ENCODE measurements at places on chromosomes 16 and 17.

DNA sequence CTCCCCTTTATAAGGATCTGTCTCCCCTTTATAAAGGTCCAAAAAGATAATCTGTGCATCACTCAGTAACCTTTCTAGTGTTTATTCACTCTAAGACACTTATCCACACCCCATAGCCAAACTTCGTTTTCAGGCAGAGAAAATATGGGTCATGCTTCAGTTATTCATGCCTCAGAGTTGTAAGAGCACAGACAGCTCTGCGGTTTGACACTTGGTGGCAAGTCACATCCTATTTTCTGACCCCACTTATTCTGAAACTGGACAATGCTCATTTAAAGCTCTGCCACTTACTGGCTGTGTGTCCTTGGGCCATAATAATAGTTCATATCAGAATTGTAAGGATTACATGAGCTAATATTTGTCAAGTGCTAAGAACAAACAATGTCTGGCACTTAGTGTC is 2.0 kb upstream of the KRTAP2-1 start:
- no peak for DNase-seq

DNA sequence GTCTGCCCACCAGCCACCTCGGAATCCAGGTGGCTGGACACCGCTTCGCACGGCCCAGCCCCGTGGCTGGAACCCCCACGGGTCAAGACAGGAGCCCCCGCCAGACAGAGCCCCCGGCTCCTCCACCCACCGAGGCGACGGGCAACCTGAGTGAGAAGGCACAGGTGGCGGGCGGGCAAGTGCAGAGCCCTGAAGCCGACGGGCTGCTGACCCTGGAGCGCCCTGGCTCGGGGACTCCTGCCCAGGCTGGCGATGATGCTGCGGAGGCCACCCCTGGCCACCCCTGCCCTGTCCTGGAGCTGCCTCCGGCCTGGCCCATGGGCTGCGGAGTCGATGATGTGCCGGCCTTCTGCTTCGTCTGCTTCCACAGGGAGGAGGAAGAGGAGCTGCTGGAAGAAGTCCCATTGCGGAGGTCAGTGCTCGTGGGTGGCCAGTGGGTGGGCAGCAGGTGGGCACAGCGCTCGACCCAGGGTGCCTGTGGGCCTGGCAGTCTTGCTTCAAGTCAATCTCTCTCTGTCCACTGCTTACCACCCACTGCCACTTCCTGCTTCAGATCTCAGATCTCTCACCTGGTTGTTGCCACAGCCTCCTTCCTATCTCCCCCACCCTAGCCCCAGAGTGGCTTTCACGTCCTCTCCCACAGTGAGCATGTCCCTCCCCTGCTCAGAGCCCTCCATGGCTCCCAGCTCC is 33.1 kb upstream of the SBK1 start:
- DNase-seq, result no peak

GRCh38 chr16:70375636-70376611 is 29.2 kb downstream of the DDX19A start:
- no peak for DNase-seq

GRCh38 chr17:82314727-82315605 is 2.4 kb downstream of the CD7 start:
- DNase-seq, result no peak

GRCh38 chr17:60091908-60092331 is 13.2 kb upstream of the HEATR6 start:
- no peak for DNase-seq

- DNase-seq, result no peak
Observed at GRCh38 chr17:16915752-16916556, 56.0 kb downstream of the TNFRSF13B start.

DNA sequence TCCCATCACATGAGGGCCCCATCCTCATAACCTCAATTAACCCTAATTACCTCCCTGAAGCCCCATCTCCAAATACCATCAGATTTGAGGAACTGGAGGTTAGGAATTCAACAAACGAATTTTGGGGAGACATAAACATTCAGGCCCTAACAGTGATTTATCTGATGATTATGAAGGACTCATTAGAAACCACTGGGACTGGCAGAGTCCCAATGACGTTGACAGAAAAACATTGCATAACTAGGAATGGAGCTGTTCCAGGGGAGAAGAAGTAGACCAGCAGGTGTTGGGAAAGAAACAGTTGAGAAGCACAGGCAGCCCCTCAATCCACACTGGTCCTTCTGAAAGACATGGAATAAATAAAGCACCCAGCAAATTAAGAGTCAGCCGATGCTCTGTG is 282.0 kb downstream of the MAP2K4 start:
- no peak for DNase-seq

GRCh38 chr17:68863091-68863652 is 92.0 kb downstream of the ABCA8 start:
- DNase-seq, result no peak

DNA sequence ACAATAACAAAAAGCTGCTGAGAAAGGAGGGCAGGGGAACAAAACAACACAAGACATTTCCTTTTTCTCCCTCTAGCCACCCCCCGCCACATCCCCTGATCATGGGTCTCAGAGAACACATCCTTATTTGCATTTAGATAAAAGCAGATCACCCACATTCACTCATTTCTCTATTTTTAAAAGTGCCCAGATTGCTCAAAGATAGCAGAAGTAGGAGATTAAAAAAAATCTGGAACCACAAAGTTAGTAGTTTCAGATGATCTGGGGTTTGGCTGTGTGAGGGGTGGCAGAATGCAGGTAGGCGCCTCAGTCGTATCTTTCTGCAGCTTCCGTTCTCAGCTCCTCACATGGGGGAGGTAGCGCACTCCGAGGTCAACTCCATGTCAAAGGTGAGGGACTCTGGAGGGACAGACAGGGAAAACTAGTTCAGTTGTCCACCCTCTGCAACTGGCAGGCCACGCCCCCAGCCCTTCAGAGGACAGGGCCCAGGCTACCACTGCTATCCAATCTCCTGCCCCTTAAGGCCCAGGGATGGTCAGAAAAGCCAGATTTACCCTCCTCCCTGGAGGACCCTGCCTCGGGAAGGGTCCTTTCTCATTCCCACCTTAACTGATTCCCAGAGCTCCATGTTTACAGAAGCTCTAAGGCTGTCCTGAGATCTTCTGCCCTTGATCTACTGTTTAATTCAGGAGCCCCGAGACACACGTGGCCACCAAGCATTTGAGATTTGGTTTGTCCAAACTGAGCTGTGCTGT is 27.3 kb downstream of the STAT5A start:
- no peak for DNase-seq

DNA sequence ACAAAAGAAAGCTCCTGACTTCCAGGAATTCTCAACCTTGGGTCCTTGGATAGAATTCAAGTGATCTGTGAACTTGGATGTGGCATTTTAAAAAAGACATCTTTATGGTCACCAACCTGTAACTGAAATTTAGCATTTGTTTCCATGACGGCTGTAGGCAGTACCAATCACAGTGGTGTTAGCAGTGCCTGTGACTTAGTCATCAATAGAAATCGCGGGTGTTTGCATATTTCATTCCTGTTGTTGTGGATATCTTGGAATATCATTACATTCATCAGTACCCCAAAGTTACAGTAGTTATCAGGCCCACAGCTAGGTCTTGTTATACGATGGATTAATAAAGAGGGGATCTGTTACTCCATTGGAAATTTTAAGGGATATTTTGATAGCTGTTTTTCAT is 81.6 kb downstream of the CMIP start:
- no peak for DNase-seq

DNA sequence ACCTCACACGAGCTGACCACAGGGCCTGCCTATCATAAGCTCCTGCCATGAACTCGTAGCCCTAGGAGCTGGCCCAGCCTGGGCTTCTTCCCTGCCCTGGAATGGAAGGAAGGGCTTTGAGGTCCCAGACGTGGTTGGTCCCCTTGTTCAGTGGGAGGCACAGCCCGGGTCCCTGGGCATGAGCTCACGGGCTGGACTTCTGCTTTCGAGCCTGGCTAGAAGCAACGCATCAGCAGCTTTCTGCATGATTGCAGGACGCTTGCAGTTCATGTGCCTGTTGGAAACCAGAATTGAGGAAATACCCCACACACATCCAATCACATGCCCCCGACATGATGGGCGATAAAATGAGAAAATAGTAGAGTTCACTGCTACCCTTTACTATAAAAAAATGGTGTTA is 293.3 kb downstream of the MAF start:
- DNase-seq, result no peak

DNA sequence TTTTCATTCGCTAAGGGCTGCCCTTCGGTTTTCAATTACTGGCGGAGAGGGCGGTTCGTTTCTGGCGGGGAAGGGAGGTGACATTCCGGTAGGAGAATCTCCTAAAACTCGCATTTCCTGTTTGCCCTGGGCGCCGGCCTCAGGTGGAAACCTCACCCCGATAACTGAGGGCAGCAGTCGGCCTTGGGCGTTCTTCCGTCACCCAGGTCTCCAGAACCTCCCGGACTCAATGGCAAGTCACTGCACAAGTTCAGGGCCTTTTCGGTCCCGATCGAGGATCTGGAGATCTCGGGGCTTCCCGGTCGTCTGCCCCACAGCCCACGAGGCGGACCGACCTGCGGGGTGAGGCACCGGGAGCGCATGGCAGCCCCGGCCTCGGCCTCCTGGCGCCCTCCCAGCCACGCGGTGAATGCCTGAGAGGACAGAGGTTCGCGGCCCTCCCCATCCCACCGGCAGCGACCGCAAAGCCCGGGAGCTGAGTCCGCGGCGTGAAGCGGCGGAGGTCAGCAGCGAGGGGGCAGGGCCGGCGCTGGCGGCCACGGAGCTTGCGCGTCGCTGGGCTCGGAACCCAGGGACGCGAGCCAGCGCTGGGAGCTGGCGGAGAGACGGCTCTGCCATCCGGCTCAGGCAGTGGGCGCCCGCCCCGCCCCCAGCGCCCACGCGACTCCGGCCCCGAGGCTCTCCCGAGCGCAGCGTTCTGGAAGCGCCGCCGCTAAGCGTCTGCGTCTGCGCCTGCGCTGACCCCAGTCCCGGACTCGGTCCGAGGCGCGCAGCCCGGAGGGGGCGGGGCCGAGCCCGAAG is 58.4 kb downstream of the SRL start:
- DNase-seq, result peak; percentile 90

GRCh38 chr16:49526860-49527365 is 153.3 kb downstream of the C16orf78 start:
- no peak for DNase-seq

DNA sequence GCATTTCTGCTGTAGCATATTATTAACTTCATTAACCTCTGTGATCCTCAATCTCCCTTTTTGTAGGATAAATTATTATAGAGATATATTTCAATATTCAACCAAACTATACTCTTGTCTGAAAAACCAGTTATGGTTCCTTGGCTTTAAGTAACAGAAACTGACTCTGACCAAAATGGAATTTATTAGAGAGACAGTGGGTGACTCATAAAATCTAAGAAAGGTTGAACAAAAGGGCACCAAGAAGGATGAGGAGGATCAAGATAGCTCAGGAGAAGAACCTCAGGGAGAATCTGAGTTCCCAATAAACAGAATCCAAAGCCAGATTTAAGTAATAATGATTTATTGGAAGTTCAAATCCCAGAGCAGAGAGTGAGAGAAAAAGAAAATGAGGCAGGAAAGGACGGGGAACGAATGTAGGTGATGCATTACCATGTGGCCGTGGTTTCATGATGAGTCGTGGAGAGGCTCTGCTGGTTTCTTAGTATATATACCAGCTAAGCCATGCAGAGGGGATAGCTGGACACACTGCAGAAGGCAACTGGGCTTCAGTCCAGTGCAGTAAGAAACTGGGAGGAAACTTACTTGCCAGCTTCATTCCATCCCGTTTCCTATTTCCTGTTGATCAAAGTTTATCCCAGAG is 151.5 kb upstream of the GOT2 start:
- DNase-seq, result no peak

DNA sequence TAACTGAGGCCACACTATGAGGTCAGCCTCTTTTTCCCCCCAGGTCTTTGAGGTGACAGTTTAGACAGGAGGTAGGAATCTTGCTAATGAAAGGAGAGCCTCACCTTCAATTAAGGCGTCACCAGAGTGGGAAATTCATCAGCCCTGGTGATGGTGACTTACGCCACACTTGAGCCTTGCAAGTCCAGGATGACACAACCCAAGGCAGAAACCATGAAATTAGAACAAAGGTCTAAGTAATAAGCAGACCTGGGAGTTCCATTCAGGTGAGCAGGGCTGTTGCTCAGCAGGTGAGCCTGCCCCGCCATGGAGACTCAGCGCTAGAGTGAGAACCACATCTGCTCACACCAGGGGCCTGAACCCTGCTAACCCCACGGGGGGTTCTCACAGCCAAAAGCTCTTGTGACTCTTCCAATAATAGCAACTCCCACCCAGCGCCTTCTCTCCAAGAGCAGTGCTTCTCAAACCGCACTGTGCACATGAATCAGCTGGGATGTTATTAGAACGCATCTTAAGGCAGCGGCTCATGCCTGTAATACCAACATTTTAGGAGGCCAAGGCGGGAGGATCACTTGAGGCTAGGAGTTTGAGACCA is 28.7 kb upstream of the KIFC3 start:
- no peak for DNase-seq

DNA sequence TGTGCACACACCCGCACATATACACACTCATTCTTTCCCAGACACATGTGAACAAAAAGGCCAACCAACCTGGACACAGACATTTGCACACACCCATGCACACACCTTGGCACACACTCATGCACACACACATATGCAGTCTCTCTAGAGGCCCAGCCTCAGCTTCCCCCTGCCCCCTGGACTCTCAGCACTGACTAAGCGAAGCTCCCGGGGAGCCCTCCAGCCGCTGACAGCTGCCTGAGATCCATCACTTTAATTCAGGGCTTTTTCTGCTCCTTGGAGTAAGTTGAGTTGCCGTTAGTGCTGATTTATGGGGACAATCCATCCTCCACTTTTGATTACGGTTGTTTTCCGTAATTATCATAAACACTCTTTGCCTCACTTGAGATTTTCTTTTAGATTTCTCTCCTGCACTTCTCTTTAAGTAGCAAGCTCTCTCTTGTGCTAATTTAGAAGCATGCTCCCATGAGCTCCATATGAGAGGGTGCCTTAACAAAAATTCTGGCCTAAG is 158.6 kb upstream of the CDC42EP4 start:
- no peak for DNase-seq

DNA sequence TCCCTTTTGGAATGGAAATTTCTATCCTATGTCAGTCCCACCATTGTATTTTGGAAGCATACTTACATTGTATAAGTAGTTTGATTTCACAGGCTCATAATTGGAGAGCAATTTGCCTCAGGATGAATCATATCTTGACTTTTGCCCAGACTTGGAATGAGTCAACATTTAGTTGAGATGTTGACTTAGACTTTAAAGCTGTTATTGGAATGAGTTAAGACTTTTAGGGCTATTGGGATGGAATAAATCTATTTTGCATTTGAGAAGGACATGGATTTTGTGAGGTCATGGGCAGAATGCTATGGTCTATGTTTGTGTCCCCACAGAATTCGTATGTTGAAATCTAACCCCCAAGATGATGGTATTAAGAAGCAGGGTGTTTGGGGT is 12.2 kb upstream of the ZNF594 start:
- no peak for DNase-seq

DNA sequence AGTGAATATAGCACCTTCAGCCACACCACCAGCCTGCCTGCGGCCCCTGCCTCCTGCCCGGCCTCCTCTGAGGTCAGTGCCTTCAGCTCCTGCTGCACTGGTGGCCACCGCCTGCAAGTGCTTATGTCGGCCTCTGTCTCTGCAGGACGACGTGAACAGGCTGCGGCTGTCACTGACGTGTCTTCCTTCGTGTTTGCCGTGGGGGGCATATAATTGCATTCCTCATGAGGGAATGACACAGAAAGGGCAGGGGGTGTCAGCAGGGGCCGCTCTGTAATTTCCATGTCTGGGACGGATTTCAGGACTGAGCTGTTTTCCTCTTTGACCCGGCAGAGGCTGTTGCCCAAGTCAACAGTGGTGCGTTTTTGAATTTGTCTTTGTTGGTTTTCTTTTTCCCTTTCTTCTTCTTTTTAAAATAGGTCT is 28.5 kb downstream of the CMIP start:
- no peak for DNase-seq
